Aorta (tissue), 5 donors: ENCODE measurements at places on chromosomes 11 and 22.
A peak's percentile ranks its signal among the peaks of the same experiment; 100 is the strongest.

- DNase-seq, result no peak
Observed at GRCh38 chr11:134425413-134425812, 13.4 kb upstream of the B3GAT1 start.

GRCh38 chr11:47358731-47359051 lies 6.2 kb upstream of the MYBPC3 start:
- DNase-seq, result no peak

- DNase-seq, result no peak
Observed at GRCh38 chr11:61776561-61777075, 15.8 kb downstream of the TMEM258 start.

DNA sequence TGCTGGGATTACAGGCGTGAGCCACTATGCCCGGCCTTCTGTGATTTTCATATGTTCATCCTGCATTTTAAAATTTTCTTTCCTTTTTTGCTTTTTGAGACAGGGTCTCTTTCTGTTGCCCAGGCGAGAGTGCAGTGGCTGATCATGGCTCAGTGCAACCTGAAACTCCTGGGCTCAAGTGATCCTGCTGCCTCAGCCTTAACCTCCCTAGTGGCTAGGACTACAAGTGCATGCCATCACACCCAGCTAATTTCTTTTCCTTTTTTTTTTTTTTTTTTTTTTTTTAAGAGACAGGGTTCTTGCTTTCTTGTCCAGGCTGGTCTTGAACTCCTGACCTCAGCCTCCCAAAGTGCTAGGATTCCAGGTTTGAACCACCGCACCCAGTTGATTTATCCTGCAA lies 54.1 kb upstream of the WT1 start:
- DNase-seq, result no peak

GRCh38 chr22:49357661-49358440 lies 469.8 kb downstream of the BRD1 start:
- no peak for DNase-seq

- DNase-seq, result no peak
Observed at GRCh38 chr22:48632646-48633246, 1194.9 kb downstream of the BRD1 start.

DNA sequence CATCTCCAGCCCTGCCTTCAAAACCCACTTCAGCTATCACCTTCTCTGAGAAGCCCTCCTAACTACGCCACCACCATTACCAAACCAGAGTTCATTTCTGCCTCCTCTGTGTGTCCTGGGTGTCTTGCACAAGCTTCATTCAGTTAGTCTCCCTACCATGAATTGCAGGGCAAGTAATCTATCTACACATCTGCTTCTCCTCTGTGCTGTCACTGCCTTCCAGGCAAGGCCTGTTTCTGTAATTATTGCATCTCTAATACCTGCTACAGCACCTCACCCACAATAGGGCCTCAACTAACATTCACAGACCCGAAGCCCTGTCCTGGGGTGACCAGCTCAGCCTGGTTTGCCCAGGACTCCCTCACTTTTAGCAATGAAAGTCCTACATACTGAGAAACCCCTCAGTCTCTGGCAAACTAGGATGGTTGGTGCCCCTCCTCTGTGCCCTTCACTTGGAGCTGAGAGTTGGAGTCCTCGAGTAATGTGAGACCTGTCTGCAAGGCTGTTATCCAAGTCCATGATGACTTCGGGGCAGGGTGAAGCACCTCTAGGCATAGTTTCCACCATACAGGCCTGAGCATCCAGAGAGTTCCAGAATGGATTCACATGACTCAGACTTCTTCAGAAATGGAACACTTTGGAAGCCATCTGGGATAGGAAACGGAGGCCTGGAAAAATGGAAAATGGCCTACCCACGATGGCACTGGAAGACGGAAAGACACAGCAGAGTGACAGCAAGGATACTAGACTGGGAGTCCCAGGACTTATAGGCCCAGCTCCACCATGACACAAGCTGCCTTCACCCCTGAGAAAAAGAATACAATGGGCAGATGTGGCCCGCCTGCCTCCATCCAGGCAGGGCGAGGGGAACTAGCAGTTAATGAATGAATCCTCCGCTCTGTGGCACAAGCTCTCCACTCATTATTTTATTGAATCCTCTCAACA lies 269.3 kb downstream of the BUD13 start:
- DNase-seq, result no peak

GRCh38 chr11:62012832-62013461 lies 45.5 kb upstream of the FTH1 start:
- DNase-seq, result peak; percentile 57

DNA sequence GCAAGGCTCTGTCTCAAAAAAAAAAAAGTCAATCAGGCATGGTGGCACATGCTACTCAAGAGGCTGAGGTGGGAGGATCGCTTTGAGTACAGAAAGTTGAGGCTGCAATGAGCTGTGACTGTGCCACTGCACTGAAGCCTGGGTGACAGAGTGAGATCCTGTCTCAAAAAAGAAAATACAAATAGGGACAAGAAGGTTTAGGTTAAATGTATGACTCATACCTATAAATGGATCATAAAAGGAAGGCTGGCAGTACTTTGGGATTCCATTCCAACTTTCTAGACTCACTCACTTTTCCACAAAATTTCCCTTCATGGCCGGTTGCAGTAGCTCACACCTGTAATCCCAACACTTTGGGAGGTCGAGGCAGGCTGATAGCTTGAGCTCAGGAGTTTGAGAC lies 25.6 kb upstream of the OSBP start:
- no peak for DNase-seq

DNA sequence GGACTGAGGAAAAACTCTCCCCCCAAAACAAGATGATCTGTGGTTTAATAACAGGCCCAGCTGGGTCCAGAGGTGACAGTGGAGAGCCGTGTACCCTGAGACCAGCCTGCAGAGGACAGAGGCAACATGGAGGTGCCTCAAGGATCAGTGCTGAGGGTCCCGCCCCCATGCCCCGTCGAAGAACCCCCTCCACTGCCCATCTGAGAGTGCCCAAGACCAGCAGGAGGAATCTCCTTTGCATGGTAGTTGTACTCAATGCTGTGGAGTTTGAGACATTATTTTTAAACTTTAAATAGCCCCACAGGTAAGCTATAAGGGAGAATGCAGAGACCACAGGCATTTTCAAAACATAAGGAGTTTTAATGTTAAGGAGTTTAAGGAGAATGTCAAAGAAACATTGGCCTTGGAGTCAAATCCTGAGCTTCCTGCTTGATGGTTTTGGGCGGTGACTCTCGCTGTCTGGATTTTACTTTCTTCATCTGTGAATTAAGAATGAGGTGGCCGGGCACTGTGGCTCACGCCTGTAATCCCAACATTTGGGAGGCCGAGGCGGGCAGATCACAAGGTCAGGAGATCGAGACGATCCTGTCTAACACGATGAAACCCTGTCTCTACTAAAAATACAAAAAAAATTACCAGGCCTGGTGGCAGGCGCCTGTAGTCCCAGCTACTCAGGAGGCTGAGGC lies 6.8 kb downstream of the APOL1 start:
- no peak for DNase-seq

DNA sequence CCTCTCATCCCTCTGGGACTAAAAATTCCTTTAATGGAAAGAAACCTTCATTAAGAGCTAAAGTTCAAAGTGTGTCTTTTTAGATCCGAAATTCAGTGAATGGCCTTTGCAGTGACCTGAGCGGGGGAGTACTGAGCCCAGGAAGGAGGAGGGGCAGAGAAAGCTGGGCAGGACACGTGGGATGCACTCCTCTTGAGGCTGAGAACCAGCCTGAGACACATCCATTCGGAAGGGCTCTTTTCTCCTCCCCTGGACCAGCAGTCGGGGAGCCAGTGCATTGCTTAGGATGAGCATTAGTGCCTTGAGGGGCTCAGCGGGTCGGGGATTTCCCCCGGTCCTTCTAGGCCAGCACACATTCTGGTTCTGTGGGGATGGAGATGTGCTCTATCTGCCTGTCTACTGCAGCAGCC lies 258.9 kb upstream of the B3GAT1 start:
- DNase-seq, result no peak

- no peak for DNase-seq
Observed at GRCh38 chr11:82995754-82996398, 75.8 kb downstream of the RAB30 start.

GRCh38 chr22:37222440-37222971 lies 10.2 kb upstream of the SSTR3 start:
- no peak for DNase-seq

DNA sequence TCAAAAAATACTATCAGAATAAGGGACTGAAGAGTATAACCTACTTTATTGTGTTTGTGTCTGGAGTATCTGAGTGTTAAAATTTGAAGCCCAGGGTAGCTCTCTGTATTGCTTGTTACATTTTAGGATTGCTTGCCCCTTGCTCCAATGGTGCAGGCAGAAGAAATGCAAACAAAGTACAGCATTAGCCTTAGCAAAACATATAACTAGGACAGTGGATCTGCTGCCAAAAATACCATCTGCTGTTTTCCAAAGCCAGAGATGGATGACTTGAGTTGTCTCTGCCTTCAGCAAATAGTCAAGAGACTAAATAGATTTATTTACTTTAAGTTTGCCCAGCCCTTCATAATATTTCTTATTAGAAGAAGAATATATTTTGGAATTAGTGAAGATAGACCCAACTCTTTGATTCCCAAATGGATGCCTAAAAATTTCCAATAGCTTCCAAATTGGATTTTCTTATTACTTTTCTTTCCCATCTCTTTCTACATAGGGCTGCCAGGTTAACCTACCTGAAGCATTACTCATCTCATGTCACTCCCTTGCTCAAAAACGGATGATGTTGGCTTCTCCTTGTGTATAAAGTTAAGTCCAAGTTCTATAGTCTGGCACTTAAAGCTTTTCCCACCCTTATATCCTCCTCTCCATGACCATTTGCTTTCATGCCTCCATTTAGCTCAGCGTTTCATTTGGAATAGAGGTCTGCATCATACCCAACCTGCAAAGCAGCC lies 66.3 kb downstream of the LDLRAD3 start:
- DNase-seq, result no peak

DNA sequence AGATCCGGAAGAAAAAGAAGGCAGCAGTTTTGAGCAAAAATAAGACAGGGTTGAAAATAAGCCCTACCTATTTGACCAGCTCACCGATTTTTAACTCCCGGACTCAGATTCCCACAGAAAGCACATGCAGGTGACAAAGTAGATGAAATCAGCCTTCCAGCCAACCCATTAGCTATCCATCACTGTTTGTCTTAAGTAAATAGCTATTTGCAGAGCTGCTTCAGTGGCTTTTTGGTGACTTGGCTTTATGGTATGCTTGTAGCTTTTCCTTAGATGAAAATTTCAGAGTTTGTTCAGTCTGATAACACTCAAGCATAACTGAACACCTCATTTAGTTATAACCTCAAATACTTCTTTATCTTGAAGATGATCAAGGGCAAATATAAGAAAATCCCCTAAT lies 192.6 kb downstream of the HIPK3 start:
- DNase-seq, result no peak

DNA sequence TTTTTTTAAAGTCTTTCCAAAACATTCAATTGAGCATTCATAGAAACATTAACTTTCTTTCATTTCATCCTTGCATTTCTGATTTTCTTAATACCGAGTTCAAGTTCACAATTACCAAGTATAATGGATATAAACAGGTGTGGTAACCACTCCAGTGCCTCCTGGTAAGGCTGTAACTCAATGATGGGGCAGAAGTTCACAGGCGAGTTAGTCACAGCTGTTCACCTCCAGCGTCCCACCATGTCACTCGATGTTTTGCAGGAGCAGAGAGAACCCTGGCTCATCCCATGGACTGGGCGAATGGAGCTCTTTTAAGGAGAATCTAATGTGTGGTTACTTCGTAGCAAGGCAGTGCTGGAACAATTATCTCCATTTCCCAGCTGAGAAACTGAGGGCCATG lies 94.4 kb upstream of the ALX4 start:
- no peak for DNase-seq

DNA sequence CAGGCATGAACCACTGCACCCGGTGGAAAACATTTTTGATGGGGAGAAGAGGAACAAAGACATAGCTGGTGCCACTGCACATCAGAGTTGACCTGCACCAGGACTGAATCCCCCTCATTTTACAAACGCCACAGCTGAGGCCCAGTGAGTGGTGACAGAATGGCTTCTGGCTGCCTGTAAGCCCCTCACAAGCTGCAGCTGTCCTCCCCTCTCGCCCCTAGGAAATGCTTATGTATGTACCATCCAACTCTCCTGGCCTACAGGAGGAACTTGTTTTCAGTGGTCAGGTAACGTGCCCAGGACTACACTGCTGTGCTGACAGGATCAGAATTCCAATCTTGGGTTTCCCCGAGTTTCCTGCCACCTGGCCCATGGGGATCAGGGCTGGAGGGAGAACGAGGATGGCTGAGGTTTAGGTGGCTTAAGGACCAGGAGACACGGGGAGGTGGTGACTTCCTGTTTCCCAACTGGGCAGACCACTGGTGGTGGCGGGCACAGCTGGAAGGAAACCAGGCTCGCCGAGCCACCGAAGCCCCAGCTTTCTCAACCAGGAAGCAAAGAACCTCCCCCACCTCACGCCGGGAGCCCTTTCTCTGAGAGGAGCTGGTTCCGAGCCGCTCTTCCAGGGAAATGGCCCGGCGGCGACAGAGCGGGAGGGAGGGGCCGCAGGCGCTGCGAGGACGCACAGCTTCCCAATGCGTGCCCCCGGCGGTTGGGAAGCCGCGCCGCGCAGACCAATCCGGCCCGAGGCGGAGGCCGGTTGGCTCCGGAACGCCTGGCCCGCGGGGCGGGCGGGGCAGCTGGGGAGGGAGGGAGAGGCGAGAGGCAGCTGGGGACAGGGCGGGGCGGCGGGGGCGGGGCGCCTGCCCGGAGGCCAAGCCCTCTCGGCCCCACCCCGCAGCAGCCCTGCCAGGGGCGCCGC lies 1.0 kb upstream of the LRFN4 start:
- DNase-seq, result peak; percentile 98

DNA sequence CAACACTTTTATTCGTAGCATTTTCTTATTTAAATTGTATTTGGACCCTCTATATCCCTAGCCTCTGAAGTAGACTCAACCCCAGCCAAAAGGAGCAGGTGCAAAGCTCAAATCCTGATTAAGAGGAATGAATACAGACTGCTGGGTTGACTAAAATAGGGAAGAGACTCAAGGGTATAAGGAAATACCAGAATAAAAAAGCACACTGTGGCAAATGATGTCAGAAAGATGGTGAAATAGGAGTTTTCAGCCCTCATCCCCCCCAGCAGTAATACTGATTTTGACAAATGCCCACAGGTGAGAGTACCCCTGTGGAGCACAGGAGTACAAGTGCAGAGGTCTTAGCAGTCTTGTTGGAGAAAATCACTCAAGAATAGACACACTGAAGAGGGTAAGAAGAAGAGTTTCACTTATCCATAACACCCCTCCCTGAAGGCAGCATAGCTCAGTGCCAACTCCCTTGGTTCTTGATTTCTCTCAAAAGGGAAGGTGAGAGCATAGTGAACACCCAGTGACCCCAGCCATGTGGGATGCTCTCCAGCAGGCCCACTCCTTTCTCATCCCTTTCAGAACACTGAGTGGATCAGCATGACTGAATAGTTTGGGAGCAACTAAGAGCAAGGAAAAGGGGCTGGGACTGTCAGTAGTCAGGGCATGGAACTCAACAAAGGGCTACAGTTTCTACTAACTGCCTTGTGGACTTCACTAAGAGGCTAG lies 71.7 kb downstream of the TBC1D22A start:
- no peak for DNase-seq
